Activated CD8-positive, alpha-beta memory T cell treated with anti-CD3 and anti-CD28 coated beads for 24 hours (primary cell): ENCODE measurements at places on chromosomes 12 and 14.

DNA sequence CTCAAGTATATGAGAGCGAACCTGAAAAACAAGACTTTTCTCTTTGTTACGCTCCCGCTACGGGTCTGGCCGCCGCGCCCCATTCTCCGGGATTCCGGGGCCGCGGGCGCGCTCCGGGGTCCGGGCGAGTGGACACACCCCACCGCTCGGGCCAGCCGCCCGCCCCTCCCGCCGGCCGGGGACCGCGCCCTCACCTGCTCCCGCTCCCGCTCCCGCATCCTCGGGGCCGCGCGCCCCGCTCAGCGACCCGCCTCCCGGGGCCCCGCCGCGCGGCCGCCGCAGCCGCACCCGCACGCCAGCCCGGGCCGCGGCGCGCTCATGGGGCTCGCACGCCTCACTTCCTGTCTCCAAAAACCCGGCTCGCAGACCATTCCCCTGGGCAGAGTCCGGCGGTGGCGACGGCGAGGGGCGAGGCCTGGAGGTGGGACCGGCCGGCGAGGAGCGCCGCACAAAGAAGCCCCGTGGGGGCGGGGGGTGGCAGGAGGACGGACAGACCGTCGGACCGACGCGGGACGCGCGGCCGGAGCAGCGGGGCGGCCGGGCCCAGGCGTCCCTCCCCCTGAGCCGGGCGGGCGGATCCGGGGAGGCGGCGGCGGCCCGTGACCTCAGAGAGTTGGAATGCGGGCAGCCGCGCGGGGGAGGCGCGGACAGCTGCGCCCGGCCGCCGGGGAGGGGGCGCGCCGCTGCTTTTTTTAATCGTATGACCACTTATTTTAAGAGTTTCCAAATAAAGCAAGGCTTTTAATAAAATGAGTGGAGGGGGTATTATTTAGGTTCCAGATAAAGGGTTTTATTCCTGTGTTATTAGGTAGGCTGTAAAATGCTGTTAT, at the start of gene PTPN21:
Gene PTPN21, minus strand, starts transcription at position 551 of the 830 bp plus-strand sequence. CDS start 4,590 bp downstream, outside the sequence.
- DNase-seq = peak; percentile 64

DNA sequence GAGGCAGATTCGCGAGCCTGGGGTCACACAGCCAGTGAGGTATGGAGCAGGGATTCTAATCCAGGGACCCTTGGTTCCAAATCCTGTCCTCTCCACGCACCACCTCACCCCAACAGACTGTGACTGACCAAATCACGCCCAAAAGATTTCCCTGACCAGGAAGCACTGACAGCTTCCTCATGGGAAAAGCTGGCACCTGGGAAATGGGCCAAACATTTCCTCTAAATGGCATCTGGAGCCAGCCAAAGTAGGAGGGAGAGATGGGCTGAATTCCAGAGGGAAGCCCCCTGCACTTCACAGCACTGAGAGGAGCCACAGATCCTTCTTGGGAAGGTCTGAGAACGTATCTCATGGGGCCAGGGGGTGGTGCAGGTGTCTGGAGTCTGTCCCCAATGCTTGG, 28.8 kb downstream of the CCDC92 start:
- peak; percentile 28 for DNase-seq

GRCh38 chr14:81727218-81727617, 193.6 kb upstream of the SEL1L start:
- DNase-seq = no peak

- DNase-seq = no peak
Observed at GRCh38 chr14:91545946-91546716, 36.0 kb upstream of the PPP4R3A start.

- DNase-seq = no peak
Observed at GRCh38 chr14:20802341-20803084, at the start of gene RNASE1. RNASE1 (minus strand) TSS chr14:20802844; CDS start chr14:20802068, 776 bp downstream.

DNA sequence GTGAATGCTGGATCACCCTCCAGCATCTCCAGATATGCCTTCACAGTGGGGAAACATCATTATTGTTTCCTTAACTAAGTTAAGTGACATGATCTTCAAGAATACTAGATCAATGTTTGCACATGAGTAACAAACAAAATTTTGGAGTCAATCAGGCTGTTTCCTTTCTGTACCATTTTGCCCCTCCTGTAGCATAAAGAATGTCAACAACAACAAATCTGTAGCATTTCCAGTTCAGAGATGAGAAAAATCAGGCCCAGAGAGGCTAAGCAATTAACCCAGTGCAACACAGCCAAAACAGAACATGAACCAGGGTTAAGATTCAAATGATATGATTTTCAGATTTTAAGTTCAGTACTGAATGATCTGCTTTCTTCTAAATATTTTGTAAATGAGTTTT, 31.7 kb downstream of the SRRM4 start:
- no peak for DNase-seq

DNA sequence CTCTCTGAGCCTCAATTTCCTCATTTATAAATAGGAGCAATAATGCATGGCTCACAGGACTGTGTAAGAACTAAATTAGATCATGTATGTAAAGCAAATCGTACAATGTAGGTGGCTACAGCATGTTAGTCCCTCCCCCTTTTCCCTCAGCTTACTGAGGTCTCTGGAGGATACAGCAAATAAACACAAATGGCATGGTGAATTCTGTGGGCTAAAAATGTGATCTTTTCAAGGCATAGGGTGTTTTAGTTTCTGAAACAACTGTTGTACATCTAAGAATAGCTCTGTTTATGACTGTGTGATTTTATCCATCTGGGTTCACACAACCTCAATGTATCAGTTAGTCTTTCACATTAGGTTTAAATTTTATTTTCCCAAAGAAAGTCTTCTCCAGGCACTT, 121.2 kb upstream of the PLEKHG7 start:
- no peak for DNase-seq

GRCh38 chr12:95017482-95017881, 14.0 kb upstream of the NDUFA12 start:
- no peak for DNase-seq

DNA sequence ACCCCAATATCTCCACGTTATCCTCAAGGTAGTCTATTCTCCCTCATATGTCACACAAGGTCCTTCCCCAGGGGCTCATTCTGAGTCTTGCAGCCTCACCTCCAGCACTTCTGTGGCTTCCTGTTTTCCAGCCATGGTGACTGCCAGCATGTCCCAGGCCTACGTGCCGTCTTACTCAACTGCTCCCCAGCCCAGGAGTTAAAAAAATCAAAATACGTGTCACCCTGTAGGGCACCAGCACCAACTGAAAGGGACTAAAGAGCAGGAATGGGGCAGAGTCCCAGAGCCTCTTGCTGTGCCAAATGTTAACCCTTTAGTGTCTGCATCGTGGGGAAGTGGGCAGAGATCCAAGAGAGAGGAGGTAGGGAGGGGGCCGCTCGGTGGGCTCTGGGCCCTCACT, 37.0 kb upstream of the MED13L start:
- DNase-seq = no peak

GRCh38 chr14:95117937-95118721, 39.2 kb downstream of the DICER1 start:
- DNase-seq = no peak

DNA sequence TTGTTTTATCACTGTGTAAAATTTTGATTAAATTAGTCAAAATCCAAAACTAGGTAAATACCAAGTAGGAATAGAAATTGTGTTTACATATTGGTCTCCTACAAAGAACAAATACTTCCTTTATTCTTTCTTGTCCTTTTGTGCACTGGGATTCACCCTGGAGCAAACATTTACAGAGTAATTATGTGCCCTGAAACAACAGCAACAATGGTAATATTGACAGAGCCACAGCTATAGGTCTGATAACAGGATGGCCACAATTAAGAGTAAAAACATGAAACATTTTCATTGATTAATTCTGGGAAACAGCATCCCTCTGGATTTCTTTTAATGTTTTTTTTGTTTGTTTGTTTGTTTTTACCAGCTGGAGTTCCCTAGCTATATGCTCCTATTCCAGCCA, 61.2 kb downstream of the SLC38A6 start:
- no peak for DNase-seq

DNA sequence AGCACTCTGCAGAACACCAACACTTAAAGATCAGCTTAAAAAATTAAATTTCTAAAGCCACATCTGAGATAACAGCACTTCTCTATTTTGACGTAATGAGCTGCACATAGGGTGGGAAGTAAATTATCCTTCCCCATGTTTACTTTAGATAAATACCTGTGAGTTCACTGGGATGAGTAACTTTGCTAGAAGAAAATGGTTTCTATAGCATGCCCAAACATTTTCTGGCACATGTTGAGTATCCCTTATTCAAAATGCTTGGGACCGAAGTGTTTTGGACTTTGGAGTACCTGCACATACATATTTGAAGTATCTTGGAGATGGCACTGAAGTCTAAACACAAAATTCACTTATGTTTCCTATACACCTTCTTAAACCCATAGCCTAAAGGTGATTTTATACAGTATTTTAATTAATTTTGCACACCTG, 6.6 kb downstream of the SLC38A2 start:
- DNase-seq = no peak
